Naive thymus-derived CD4-positive, alpha-beta T cell (primary cell): ENCODE measurements at places on chromosomes 7 and 10. TPM values are rescaled to one million over a fixed set of nuclear protein-coding genes. Genes with fewer than 3 reads are reported as not detected.

- H3K27ac ChIP-seq = no peak overlapping the region
- peaks cover 9% of the 10 kb centered on the region for H3K4me1 ChIP-seq
- DNase-seq = no peak
- H3K36me3 ChIP-seq = no peaks in the 10 kb centered on the region
These were observed 2.0 kb downstream of the FLNC start for GRCh38 chr7:128831994-128832879.

OIT3 gene
- polyA plus RNA-seq = not detected

ASZ1 gene
- not detected for polyA plus RNA-seq

DNA sequence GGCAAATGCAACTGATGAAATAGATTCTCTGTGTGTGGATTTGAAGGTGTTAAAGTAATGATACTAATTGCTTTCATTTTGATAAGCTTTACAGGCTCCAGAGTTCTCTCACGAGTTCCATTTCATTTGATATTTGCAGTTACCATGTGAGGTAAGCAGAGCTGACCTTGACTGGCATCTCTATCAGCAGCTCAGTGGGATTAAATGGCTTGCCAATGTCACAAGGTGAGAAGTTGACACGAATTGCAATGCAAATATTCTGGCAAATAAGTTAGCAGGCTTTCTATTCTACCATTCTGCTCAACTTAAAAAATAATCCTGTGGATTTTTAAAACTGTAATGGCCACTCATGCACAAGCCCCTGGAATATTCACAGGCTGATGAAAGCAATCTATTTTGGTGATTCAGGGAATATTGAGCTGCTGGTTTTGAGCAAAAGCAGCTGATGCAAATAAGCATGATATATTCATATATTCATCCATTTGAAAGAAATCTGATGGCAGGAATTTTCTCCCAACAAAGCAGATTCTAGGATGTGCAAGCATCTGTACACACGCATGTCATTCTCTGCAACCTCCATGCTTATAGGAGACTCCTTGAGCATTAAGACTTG lies 64.5 kb upstream of the ANKRD1 start:
- no peaks in the 10 kb centered on the region for H3K27me3 ChIP-seq
- H3K4me3 ChIP-seq = no peak overlapping the region
- no peak overlapping the region for H3K27ac ChIP-seq
- H3K4me1 ChIP-seq = no peaks in the 10 kb centered on the region
- no peak for DNase-seq

VPS37D gene
- polyA plus RNA-seq = not detected

GRCh38 chr10:58806970-58807628 lies 294.4 kb downstream of the BICC1 start:
- H3K27me3 ChIP-seq = no peaks in the 10 kb centered on the region
- no peaks in the 10 kb centered on the region for H3K4me1 ChIP-seq
- H3K36me3 ChIP-seq = no peaks in the 10 kb centered on the region
- H3K27ac ChIP-seq = no peak overlapping the region
- no peak overlapping the region for H3K4me3 ChIP-seq
- DNase-seq = no peak

DNA sequence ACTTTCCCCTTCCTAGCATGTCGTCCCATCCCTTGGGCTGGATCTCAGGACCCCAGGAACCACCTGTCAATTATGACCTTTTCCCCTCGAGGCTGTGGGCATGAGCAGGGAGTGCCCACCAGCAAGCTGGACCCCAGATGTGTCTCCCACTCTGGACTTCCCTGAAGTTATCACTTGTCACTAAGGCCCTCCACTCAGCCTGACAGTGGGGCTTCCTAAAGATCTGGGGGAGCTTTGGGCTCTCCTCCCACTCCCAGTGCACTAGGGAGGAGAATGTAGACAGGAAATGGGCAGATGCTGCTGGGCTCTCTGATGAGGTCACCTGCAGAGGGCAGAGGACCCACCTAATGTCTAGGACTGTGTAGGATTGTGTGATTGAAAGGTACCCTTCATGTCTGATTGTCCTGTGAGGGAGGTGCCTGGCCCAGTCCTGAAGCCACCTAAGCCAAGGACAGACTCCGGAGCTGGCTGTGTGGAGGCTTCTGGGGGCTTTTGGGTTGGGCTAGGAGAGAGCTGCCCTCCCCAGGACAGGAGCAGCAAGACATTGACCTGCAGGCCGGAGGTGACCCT lies 18.7 kb downstream of the MYO1G start:
- H3K27ac ChIP-seq = peak overlapping the region; percentile 57
- DNase-seq = no peak
- H3K27me3 ChIP-seq = no peaks in the 10 kb centered on the region
- no peak overlapping the region for H3K4me3 ChIP-seq
- H3K36me3 ChIP-seq = no peaks in the 10 kb centered on the region

GRCh38 chr10:21191512-21191911 lies 294.4 kb upstream of the NEBL start:
- H3K27ac ChIP-seq = no peak overlapping the region
- H3K36me3 ChIP-seq = no peaks in the 10 kb centered on the region
- no peaks in the 10 kb centered on the region for H3K27me3 ChIP-seq
- H3K4me1 ChIP-seq = no peaks in the 10 kb centered on the region
- no peak overlapping the region for H3K4me3 ChIP-seq

CRPPA gene
- polyA plus RNA-seq = 0.21 TPM

- no peaks in the 10 kb centered on the region for H3K4me1 ChIP-seq
- DNase-seq = no peak
- H3K27me3 ChIP-seq = no peaks in the 10 kb centered on the region
These were observed 982.4 kb upstream of the LRRTM3 start for GRCh38 chr10:65943451-65943850.

DNA sequence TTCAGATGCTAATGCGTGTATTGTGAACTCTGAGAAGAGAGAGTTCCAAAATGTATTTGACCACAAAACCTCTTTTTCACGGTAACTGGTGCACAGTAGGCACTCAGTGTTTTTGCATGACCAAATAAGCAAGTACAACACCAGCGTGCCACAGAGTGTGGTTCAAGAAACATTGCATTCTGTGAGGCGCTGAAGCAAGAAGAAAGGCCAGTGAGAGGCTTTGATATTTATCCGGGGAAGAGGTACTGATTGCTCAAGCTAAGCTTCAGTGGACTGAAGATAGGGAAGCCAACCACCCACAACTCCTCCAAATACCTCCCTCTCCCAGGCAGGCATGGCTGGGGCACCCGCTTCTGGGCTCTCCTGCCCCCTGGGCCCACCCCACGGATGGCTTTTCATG lies 611.2 kb downstream of the SDK1 start:
- no peaks in the 10 kb centered on the region for H3K36me3 ChIP-seq
- no peak for DNase-seq
- no peak overlapping the region for H3K27ac ChIP-seq
- no peak overlapping the region for H3K4me3 ChIP-seq
- H3K27me3 ChIP-seq = no peaks in the 10 kb centered on the region

TLL2 gene
- polyA plus RNA-seq = not detected

DNA sequence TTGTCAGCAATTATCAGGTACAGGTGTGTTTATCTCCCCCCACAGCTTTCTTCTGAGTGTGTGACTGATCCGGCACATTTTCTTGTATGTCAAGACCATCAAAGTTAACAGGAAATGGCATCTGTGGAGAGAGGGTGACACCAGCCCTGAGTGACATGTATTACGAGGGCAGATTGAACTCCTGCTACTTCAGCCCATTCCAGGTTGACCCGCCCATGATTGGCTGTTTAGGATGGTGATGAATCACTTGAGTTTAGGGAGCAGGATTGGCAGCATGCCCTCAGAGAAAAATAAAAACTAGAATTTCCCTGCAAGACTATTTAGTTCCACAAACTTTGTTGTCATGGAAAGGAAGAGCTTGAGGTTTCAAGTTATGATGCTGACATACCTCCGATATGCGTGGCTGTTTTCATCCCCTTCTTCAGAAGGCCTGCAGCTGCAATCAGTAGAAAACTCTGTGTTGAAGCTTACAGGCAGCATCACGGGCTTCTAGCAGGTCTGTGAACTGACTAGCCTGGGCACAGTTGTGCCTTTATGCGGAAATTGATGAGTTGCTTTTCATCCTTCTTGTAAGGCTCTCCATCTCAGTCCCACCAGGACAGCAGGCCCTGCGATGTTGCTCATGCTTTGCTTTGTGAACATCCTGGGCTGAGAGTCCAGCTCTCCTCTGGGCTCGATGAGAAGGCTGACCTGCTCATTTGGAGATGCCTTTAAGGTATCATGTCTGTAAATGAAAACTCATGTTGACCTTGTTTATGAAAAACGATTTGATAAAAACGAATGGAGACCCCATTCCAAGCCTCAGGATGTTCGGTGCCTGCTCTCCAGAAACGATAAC lies 8.0 kb upstream of the CELF2 start:
- H3K4me1 ChIP-seq = no peaks in the 10 kb centered on the region
- no peaks in the 10 kb centered on the region for H3K36me3 ChIP-seq
- H3K27me3 ChIP-seq = no peaks in the 10 kb centered on the region
- no peak overlapping the region for H3K27ac ChIP-seq

VGF gene
- polyA plus RNA-seq = not detected
